ENCODE measurements at places on chromosomes 6 and 20.

GRCh38 chr6:88614316-88614877 lies 349.0 kb downstream of the RNGTT start:
- DNase-seq: no peak

GRCh38 chr20:43736588-43737158 lies 9.9 kb upstream of the GTSF1L start:
- peak; percentile 18 for DNase-seq

- DNase-seq: no peak
Measured at GRCh38 chr6:120526576-120526975, 807.7 kb downstream of the TBC1D32 start.

GRCh38 chr6:41256383-41256782 lies 28.2 kb downstream of the TREML4 start:
- DNase-seq: no peak

- DNase-seq: no peak
Measured at GRCh38 chr6:161434921-161435747, 161.3 kb upstream of the AGPAT4 start.

DNA sequence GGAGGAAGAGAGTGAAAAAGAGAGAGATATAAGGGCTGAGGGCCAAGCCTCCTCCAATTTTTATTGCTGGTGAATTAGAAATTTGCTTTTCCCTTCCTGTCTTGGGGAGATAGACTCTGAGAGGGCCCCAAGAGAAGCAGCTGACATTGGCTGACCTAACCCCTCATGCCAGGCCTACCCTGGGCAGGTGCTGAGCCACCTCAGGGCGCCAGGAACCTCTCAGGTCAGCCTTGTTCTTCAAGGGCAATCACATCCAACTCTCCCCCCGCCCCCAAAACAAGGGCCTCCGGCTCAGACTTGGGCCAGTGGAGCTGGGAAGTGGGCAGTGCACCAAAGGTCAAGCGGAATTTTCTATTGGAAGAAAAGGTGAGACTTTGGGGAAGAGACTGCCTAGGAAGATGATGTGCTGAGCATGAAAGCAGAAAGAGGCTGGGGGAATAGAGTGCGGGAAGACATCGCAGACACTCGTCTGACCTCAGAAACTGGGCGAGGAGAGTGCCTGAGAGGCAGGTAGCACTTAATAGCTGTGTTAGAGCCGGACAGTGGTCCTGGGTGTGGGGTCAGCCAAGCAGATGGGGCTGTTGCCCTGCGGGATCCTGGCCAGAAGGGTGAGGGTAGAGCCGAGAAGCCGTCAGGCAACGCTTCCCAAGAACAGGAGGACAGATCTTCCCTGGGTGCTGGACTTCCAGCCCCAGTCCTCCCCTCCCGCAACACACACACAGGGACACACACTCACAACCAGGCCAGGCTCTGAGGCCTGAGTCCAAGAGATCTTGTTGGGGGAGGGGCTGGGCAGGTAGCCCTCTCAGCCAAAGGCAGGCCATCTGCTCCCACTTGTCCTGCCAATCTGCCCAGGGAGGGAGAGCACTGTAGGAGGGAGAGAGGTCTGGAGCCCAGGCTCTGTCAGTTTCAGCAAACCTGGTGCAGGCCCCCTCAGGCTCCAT lies 3.7 kb upstream of the FASTKD5 start:
- DNase-seq: no peak

DNA sequence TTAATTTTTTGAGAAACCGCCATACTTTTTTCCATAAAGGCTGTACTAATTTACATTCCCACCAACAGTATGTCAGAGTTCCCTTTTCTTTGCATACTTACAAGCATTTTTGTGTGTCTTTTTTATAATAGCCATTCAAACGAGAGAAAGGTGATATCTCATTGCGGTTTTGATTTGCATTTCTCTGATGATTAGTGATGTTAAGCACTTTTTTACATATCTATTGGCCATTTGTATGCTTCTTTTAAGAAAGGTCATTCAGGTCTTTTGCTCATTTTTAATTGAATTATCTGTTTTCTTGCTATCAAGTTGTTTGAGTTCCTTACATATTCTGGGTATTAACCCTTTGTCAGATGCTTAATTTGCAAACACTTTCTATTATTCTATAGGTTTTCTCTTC lies 176.1 kb upstream of the UFL1 start:
- no peak for DNase-seq

- DNase-seq: no peak
Measured at GRCh38 chr20:3135507-3136070, 24.1 kb downstream of the FASTKD5 start.

DNA sequence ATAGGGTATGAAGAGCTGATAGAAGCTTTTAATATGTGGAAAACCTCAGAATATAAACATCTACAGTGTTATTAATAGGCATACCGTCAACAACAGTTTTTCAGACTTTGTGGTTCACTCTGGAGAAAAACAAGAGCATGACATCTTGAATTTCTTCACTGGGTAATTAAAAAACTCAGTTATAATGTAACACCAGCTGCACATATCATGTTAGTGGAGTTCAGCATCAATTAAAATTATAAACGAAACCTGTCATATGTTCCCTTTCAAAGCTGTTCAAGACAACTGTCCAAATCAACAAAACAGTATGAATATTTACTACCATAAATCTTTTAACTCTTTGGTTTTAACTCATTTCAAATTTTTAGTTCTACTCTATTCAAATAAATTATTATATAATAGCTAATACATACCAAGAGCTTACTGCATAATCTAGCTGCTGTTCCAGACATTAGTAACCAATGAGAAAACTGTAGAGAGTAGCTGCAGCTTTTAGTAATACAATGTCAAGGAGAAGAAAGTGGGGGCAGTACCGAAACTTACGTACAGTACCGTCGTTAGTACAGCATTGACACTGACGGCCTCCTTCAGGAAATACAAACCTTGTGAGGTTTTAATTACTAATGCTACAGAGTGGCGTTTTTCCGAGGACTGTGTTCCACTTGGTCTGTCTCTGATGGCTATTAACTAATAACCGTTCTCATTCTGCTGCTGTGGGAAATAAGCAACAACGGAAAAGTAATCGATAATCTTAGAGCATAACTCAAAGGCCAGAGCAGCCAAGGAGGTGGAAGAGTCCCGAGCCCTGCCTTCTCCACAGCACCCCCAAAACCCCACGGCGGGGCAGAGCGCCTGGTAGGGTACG lies 532 bp upstream of the PM20D2 start:
- DNase-seq: peak; percentile 23

DNA sequence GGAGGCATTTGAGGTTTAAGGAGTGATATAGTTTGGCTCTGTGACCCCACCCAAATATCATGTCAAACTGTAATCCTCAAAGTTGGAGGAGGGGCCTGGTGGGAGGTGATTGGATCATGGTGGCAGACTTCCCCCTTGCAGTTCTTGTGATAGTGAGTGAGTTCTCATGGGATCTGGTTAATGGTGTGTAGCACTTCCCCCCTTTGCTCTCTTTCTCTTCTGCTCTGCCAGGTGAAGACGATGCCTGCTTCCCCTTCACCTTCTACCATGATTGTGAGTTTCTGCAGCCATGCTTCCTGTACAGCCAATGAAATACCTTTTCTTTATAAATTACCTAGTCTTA lies 1.7 kb upstream of the HDDC2 start:
- no peak for DNase-seq

DNA sequence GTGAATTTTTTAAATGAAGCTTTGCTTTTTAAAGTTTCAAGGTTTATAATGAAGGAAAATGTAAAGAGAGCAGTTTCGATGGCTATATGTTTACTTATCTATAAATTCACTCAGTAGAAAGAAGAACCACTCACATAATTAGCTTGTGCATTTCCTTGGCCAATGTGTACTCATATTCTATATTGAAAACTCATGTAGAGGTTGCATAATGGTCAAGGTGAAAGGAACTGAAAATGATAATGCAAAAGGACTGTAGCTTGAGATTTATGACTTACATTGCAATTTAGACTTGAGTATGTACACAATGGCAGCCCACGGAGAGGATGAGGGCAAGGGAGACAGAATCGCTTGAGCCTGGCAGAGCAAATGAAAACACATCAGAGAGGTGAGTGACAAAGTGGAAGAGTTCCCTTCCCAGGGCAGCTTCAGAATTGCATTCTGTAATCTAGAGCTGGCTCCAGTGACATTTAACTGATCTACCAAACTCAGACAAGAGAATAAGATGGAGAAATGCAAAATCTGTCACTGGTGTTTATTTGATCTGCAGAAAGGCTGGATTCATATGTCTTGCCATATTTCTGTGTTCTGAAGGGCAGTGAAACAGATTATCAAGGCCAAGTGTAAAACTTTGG lies 191.8 kb downstream of the TMEM200A start:
- DNase-seq: no peak

- DNase-seq: no peak
Measured at GRCh38 chr6:144216668-144217218, 66.4 kb downstream of the STX11 start.

DNA sequence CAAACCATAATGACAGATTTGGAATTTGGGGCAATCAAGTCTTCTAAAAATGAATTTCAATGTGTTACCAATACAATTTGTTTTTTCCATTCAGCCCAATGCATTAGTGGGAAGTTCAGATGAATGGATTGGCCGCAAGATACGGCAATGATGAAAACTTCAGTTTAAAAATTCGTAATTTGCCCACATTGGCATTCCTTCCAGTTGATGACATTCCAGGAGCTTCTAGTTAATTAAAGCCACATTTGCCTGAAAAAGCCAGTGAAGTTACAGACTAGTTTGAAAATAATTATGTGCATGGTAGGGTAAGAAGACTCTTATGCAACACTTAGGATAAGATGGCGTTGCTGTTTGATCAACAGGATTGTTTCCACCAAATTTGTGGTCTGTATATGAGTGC lies 46.2 kb downstream of the NHLRC1 start:
- DNase-seq: no peak

DNA sequence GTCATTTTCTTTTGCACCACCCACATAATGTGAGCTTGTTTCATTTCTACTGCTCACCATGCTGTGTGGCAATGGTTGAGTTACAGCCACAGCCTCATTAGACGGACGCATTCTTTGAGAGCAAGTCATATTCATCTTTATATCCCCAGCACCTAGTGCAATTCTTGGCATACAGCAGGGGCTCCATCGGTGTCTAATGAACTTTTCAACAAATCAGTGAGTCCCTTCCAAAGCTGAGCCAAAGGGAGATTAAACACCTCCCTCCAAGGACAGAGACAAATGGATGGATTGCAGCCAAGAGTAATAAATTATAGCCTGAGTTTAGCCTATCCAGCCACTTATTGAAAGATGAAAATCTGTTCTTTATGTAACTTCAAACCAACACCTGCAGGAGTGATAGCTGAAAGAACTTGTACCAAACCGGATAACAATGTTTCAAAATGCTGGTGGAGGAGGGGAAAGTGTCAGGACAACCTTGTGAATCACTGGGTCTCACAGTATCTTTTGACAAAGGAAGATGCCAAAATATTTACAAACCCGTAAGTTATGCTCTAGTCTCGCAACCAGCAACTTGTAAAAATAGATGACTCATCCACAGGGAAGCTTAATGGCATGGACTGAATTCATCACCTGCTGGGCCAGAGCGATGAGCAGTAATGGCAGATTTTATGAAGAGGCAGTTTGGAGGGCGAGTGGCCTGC lies 139.0 kb downstream of the PXDC1 start:
- DNase-seq: no peak

Data from immature natural killer cell (primary cell).